Activated CD8-positive, alpha-beta memory T cell treated with anti-CD3 and anti-CD28 coated beads for 48 hours (primary cell): ENCODE measurements at places on chromosomes 11 and 22.

DNA sequence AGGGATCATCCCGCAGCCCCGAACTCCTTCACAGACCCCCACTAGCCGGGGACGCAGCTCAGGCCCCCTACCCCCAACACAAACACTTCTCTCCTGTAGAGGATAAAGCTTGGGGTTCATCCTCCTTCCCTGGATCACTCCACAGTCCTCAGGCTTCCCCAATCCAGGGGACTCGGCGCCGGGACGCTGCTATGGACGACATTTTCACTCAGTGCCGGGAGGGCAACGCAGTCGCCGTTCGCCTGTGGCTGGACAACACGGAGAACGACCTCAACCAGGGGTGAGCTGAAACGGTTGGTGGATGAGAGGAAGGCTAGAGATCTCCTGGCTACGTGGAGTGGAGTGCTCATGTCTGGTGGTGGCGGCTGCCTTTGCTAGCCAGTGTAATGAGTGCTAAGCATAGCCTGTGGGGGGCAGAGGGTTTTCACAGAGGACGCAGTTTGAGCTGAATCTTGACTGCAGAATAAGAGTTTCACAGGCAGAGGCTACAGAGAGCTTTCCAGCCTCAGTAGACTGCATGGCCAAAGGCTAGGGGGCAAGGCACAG is 580 bp downstream of the ILK start:
- no peak for DNase-seq

GRCh38 chr11:79485694-79486093 is 44.9 kb upstream of the TENM4 start:
- DNase-seq, result no peak

DNA sequence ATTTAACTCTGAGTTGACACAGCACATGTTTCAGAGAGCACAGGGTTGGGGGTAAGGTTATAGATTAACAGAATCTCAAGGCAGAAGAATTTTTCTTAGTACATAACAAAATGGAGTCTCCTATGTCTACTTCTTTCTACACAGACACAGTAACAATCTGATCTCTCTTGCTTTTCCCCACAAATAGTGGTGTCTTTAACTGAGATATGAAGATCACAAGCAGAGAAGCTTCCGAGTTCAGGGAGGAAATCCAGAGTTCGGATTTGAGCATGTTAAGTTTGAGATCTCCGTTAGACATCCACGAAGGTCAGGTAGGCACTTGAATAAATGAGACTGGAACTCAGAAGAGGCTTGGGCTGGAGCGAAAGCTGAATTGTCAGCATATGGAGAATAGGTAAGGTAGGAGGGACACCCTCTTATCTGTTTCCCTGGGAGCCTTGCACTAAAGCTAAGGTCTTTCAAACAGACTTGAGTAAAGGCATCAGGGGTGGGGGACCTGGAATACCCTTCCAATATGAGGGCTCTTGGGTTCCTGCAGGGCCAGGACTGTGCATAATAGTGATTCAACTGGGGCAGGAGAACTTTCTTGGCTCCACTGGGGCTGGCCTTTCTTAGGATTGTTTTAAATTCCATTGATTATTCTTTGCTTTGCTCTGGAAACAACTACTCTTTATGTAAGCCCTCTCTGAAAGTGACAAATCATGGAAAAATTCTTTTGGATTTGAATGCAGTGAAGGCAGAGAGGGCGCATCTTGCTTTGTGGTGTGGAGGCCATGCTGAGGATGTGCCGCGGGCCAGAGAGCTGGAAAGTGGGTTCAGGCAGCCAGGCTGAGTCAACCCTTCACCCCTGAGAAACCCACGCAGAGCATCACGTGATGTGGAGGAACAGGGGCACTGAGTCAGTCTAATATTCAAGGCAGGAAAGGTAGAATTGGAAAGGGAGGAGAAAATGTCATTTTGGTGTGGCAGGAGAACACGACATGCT is 62.7 kb upstream of the AMPD3 start:
- DNase-seq, result no peak

GRCh38 chr11:1202776-1203504 is 19.9 kb upstream of the MUC5B start:
- peak; percentile 41 for DNase-seq

DNA sequence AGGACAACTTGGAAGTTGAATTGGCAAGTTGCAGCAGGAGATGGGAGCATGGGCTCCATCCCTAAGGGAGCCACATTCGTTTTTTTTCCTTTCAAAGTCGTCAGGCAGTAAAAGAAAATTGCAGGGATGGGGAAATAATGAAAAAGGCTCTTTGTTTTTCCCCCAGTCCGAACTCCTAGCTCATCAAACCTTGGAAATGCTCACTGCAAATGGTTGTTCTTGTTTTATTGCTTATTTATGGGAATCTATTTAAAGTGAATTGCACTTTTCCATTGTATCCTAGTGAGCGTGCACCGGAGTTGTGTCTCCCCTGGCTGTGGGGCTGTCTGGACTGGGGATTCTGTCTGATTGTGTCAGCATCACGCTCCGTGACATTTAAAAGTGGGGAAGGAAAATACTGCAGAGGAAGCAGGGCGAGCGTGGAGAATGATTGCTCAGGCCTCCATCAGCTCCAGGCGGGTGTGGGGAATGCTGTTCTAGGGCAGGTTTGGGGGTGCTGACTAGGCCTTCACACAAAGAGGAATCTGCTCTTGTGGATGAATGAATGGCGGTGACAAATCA is 306.4 kb downstream of the KIRREL3 start:
- no peak for DNase-seq

GRCh38 chr11:42315846-42316245 is 856.4 kb upstream of the LRRC4C start:
- no peak for DNase-seq

DNA sequence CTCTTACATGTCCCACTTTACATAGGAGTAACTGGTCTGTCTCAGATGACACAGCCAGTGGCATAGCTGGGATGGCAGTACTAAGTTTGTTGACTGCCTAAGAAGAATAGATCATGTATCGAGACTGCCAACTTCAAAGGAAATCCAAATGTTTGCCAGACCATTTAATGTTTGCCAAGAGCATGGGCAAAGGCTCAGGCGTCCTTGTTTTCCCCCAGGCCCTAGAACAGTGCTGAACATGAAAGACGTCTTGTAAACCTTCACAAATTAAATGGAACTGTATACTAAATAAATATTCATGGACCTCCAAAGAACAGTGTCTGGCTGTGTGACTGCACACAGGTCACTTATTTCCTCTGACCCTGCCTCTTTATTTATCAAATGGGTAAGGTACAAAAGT is 234.7 kb upstream of the CCDC90B start:
- no peak for DNase-seq

DNA sequence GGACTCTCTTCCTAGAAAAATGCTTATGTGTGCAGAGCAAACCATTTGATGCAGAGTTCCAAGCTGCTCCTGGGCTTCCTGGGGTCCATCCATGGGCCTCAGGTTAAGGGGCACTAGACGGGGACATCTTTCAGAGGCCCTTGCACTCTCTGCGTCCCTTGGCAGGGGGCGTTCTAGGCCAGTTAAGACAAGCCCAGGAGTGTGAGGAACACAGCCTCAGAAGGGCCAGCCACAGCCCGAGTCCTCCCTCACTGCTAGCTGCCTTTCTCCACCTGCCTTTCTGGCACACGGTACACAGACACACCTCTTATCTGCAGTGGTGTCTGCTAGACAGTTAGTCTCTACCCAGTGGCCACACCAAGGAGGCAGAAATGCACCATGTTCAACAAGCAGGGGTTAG is 18.0 kb upstream of the BID start:
- DNase-seq, result no peak

GRCh38 chr11:62555464-62556107 is 9.0 kb upstream of the AHNAK start:
- DNase-seq, result no peak

GRCh38 chr11:60252213-60253108 is 9.5 kb upstream of the MS4A4E start:
- DNase-seq, result no peak

DNA sequence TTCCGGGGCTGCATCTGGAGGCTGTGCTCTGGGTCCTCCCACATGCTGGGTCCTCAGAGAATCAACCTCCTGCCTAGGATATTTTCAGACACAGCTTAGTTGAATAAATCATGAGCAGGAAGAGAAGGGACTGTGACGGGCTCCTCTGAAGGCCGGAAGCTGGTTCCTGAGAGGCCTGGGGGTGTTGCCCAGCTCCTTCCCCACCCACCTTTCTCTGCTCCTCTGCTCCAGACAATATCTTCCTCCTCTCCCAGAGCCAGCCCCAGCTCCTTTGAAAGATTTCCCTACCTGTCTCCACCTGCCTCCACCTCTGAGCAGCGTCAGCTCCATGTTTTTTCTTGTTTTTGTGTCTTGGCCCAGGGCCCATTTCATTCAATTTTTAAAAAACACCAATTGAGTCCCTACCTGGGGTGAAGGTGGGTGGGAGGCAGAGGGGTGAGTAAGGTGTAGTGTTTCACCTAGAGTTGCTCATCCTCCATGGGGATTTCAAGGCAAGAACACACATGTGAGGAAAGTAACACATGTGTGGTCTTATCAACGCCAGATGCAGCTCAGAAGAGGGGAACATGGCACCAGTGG is 24.8 kb upstream of the THY1 start:
- DNase-seq, result no peak

- DNase-seq, result no peak
These were observed 48.4 kb downstream of the PDE2A start for GRCh38 chr11:72625691-72626413.

DNA sequence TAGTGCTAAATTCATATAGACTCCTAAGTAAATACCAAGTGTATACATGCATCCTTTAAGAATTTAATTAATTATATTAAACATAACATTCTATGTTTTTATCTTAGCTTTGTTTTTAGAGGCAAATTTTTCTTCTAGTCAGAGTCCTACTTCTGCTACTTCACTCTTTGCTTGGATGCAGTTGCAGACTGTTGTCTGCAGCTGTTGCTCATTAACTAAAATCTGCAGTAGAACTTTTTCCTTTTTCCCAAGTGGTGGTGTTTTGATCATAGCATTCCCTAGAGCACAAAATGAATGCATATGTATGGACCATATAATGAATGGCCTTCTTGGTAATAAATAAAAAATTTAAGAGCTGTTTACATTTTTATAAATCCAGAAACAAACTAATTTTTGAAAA is 198.3 kb downstream of the CASP12 start:
- DNase-seq, result no peak

- peak; percentile 51 for DNase-seq
These were observed at the start of gene CPT1A for GRCh38 chr11:68841718-68842426. Gene CPT1A, minus strand, starts transcription at chr11:68841916. Its CDS starts 26,442 bp downstream, at chr11:68815474.

DNA sequence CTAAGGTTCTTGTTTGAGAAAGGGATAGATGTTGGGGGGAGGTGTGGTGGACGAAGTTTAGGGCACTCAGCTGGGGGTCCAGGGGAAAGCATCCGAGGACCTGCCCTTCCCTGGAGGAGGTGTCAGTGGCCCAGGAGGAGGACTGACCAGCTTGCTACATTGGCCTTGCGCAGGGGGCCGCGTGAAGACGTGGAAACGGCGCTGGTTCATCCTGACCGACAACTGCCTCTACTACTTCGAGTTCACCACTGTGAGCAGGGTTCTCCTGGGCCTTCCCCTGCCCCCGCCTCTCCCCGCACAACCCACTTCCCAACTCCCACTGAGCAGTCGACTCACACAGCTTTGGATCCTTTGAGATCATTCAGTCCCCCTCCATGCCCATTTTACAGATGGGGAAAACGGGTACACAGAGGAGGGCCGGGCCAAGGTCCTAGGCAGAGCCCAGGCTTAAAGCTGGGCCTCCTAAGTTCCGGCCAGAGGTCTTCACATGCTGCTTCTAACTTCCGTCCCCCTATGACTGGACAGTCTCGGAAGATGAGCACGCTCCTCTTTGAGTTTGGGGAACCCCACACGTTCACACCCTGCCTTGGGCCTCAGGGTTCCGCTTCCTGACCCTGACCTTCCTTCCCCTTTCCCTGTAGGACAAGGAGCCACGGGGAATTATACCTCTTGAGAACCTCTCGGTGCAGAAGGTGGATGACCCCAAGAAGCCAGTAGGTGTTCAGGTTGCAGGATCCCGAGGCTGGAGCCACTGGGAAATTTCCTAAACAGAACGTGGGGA is 28.7 kb downstream of the CYTH4 start:
- DNase-seq, result no peak

GRCh38 chr11:43327987-43328386 is 16.2 kb downstream of the API5 start:
- DNase-seq, result no peak

- DNase-seq, result no peak
These were observed 955.6 kb downstream of the OPCML start for GRCh38 chr11:132576706-132577105.

DNA sequence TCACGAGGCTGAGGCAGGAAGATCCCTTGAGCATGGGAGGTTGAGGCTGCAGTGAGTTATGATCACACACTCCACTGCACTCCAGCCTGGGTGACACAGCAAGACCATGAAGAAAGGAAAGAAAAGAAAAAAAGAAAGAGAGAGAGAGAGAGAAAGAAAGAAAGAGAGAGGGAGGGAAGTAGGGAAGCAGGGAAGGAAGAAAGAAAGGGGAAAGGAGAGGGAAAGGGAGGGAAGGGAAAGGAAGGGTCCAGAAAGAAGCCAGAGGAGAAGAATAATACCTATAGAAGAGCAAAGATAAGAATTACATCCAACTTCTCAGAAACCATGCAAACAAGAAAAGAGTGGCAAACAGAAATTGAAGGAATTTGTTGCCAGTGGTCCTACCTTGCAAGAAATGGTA is 17.2 kb upstream of the ZFTA start:
- no peak for DNase-seq

- no peak for DNase-seq
These were observed 9.0 kb downstream of the NAT10 start for GRCh38 chr11:34114471-34114870.

DNA sequence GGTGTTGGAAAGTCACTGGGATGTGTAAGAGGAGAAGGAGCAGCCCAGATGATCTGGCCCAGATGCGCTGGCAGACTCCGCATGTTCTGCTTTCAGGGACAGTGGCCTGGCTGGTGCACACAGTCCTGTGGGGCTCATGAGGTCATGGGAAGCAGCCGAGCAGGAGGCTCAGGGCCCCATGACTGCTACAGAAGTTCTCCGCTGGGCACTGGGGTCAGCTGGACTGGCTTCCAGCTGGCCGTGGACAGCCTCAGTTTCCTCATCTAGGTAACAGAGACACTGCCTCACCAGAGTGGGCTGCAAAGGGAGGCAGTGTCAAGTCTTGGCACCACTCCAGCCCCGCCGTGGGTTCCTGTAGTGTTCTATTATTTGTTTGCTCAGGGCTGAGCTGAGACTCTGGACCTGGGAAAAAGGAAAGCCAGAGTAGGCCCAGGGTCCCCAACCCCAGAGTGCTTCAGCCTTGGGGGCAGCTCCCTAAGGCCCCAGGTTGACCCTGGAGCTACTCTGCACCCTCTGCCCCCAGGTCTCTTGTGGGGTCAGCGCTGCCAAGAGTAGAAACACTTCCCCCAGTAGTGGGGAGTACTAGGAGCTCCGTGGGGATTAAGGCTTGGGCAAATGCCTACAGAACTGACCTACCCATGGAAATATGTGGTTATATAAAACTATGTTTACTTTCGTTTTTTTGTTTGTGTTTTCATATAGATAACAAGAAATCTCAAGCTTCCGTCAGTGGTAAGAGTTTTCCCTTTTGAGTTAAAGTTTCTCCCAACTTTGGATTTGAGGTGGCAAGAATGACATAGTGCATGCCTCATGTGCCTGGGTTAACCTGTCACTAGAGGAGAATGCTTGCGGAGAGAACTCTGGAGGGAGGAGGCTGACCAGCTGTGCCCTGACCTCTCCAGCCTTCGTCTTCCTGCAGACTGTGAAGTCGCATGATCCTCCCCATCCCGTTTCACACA is 45.3 kb downstream of the MED15 start:
- no peak for DNase-seq
